ENCODE measurements at places on chromosomes 2 and 18. TPM values are rescaled to one million over a fixed set of nuclear protein-coding genes. Genes with fewer than 3 reads are reported as not detected.

Gene MGAT4A
- 60.4 TPM for total RNA-seq

Gene CIB4
- total RNA-seq = not detected

Gene TSN
- 53.3 TPM for total RNA-seq

Gene LRRC30
- not detected for total RNA-seq

Gene SERTAD2
- total RNA-seq = 15.6 TPM

Gene ACOXL
- total RNA-seq = 0.10 TPM

Gene ANKRD23
- 1.6 TPM for total RNA-seq

DNA sequence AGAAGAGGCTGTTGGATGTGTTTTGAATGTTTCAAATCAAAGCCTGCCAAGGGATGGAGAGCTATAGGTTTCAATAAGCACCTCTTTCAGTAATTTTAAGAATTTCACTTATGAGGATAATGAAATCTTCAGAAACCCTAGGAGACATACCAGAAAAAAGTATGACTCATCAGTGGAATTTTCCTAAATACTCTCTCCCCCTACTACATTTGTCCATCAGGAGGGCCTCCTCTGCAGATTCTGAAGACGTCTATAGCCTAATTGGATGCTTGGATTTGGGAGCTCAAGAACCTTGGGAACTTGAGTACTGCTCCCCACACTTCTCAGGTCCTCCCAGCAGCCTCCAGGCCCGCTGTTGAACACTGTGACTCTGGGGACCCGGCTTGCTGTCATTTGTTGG, 374.3 kb downstream of the SLC4A3 start:
- no peak for DNase-seq

- no peak for DNase-seq
Measured at GRCh38 chr2:80030135-80030534, 274.4 kb downstream of the LRRTM1 start.

DNA sequence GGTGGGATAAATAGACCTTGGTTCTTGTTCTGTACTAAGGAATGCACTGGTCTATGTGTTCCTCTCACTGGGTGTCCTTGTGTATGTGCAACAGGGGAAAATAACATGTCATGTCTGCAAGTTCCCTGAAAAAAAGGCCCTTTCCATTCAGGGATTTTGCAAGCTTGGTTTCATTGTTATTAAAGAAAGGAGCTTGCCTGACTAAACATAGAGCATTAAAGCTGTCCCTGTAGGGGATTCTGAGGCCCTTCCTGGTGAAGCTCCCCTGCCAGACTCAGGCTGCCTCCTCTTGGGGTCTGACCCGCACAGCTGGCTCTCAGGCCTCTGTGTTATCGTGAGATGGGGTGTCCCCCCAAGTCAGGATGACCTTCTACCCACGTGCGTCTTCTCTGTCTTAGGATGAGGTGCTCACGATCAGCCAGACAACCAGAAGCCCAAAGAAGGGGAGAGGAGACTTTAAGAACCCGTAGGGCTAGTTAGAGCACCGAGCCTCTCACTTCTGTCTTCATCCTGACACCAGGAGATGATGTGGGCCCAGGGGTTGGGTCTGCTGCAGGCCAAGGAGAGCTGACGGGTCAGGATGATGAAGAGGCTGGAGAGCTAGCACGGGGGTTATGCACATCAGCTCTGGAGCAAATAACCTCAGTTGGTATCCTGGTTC, 21.2 kb downstream of the CAPG start:
- DNase-seq = no peak

DNA sequence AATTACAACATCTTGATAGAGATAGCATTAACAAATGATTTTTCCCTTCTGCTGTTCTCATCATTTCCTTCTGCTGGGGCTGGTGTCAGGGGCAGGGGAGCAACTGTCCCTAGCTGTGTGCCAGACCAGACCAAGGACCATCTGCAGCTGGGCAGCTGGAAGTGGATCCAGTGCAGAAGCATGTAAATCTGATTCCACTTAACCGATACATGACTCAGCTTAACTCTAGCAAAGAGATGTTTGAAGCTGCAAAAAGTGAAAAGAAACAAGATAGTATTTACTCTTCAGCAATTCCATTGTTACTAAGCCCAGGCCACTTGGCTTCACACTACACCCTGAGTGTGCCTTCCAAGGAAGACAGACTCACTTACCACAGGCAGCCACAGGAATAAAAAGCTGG, 151.1 kb downstream of the GALNT1 start:
- DNase-seq = no peak

DNA sequence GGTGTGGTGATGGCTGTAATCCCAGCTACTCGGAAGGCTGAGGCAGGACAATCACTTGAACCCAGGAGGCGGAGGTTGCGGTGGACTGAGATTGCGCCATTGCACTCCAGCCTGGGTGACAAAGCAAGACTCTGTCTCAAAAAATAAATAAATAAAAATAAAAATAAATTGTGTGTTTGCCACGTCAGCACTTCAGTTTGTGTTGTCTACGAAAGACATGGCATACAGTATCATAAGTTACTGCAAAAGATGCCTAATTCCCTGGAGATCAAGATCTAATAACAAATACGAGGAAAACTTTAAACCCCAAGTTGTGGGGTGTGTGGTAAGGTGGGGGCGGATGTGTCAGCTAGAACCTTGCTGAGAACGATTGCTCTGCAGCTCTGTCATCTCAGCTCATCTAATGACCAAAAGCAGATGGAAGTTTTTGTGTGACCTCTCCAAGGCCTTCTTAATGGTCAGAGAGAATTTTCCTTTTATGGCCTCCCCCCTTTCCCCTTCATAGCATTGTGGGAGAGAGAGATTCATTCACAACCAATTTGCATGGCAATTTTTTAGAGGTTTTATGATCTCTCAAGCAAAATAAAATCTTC, 11.3 kb downstream of the NPAS2 start:
- DNase-seq = no peak

DNA sequence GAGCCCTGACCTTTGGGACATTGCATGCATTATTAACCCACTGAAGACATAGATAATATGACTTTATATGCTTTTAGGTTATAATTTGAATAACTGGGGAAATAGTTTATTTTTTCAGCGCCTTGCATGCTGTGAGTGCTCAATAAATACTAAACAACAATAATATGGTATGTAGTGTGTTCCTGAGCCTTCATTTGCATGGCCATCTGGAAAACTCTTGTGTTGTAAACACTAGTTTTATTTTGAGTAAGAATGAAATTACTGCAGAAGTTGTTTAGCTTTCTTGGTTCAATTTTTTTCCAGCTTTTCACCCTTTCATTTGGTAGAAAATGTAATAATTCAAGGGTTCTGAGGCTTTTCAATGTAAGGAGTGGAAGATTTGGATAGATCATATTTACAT, 189.3 kb upstream of the GALNT5 start:
- no peak for DNase-seq

DNA sequence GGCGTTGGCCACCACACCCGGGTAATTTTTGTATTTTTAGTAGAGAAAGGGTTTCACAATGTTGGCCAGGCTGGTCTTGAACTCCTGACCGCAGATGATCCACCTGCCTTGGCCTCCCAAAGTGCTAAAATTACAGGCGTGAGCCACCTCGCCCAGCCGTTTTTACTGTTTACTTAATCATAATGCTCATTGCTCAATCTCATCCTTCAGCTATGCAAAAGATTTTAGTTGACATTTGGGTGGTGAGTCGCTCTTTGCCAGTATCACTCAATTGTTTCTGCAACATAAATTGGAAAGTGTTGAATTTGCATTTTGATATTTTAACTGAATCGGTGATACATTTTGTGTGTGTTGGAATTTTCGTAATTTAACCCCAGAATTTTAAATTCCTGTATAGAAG, 7.8 kb upstream of the ZNF532 start:
- no peak for DNase-seq

GRCh38 chr2:52659546-52659945, 1108.1 kb upstream of the CHAC2 start:
- no peak for DNase-seq

DNA sequence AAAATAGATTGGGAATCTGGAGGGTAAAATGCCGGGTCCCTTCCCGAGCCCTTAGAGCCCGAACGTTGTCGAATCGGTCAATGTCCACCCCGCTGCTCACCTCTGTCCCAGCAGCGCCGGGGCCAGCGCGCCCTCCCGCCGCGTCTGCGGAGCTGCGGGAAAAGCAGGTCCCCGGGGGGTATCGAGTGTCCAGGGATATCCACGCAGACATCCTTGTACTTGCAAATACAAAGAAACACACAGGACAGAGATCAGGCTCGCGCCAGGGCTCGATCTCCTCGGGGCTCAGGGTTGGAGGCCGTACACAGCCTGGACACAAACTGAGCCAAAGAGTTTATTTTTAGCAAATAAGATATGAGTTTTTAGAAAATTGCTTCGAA, 2.3 kb upstream of the GATA6 start:
- no peak for DNase-seq

DNA sequence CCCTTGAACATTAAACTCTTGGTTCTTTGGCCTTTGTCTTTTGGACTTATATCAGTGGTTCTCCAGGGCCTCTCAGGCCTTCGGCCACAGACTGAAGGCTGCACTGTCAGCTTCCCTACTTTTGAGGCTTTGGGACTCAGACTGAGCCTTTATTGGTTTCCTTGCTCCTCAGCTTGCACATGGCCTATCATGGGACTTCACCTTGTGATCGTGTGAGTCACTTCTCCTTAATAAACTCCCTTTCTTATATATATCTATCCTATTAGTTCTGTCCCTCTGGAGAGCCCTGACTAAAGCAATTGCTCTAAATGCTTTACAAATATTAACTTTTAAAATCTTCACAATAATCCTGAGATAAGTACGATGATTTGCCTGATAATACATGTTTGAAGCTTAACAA, 353.6 kb upstream of the TRIB2 start:
- no peak for DNase-seq

- DNase-seq = no peak
Measured at GRCh38 chr18:13175754-13176210, 42.8 kb upstream of the LDLRAD4 start.

DNA sequence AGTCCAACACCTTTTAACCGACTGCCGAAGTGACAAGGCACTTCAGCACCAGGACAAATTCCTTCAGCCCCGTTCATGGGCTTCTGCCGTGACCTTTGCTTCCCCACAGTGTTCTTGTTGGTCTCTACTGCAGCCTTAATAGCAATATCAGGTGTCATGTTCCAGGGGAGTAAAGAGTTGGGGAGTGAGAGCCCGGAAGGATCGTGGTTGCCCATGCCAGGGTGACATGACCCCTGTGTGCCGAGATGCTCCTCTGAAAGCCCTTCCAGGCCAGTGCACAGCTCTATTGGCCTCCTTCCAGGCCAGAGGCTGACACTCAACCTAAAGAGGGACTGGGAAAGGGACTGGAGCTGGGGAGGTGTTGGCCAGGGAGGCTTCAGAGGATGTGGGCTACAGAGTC, 279.2 kb downstream of the CYRIA start:
- no peak for DNase-seq

DNA sequence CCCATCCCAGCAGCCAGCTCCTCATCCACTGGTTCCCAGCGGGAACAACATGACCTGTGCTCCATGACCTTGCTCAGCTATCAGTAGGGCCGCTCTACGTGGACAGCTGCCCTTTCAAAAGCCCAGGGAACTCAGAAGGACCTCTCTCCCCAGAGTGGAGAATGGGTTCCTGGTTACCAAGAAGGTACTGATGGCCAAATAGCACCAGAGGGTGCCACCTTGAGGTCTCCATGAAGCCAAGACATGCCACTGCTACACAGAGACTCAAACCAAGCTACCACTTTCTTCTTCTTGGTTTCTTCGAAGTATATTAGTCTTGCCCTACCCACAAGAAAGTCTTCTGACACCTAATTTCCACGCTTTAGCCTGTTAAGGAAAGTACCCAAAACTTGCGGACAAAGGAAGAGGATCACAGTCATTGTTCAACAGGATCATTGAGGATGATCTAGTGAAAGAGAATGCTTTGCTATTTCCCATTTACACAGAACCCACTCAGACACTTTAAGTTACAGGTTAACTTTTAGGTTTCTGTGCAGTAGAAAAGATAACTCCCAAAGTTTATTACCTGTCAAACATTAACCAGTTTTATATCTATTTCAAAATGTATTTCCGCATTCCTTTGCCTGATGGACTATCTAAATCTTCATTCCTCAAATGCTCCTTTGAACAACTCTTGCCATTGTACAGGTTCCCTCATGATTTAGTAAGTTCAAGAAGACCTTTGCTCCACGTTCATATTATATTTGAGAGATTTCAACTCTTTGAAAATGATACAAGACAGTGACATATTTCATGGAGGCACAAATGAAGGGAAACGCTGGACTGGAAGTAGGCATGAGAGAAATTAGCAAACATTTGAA, 102.2 kb downstream of the ALPK2 start:
- DNase-seq = no peak

- DNase-seq = no peak
Measured at GRCh38 chr2:146997488-146997887, 847.3 kb upstream of the ACVR2A start.

- peak; percentile 27 for DNase-seq
Measured at GRCh38 chr18:77207540-77207939, 42.1 kb upstream of the GALR1 start.

DNA sequence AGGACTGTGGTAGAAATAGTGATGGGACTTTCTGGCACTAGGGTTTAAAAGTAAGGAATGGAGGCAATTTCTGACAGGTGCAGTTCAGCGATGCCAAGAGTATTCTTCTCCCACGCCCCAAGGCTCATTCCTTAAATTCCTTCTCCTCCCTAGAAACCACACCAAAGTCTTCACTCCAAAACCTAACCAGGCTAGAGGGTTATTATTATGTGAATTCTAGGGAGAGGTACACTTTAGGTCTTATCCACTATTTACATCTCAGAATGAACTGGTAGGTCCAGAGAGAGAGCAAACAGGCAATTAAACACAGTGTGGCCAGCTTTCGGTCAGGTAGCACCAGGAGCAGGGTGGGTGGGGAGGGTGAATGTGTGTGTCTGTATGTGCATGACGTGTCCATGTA, 11.4 kb downstream of the IL1F10 start:
- DNase-seq = no peak

- DNase-seq = no peak
Measured at GRCh38 chr2:221850076-221850475, 278.0 kb upstream of the EPHA4 start.

- no peak for DNase-seq
Measured at GRCh38 chr18:62904396-62905285, 189.3 kb downstream of the PHLPP1 start.

DNA sequence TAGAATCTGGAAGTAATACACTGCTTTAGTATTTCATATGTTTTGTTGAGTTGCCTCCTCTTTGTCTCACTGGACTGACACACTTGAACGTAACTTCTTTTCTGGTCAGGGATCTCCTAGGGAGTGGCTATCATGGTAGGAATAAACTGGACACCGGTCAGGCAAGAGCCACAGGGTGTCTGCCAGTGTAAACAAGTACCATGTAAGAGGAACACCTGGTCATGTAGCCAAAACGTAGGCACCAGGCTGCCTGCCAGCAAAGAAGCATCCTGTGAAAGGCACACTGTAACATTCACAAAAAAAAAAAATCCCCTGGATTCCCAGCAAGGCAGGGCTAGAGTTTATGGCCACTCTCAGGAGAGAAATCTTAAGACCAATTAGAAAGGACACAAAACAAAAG, 372.8 kb upstream of the RND3 start:
- DNase-seq = no peak

All from glomerular endothelial cell (primary cell).